ENCODE measurements at places on chromosomes 7 and 10.

DNA sequence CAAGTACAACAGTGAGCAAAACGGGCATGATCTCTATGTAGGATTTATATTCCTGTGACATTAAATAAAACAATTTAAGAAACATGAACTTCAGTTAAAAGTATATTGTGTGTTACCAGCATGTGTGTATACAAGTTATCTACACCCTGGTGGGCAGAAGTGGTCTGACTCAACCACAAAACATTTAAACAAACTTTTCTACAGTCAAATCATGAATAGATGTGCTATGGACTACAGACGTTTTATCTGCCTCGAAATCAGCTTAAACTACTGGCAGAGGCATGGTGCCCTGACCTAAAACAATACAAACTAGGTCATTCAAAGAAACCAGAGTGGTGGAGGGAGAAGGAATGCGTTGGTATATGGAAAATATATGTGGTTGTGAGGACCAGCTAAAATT, 3.6 kb downstream of the ARL3 start:
- no peak for DNase-seq

- no peak for DNase-seq
Measured at GRCh38 chr10:21584834-21585530, 51.0 kb downstream of the MLLT10 start.

GRCh38 chr10:100747456-100748230, 2.3 kb downstream of the PAX2 start:
- DNase-seq: no peak

DNA sequence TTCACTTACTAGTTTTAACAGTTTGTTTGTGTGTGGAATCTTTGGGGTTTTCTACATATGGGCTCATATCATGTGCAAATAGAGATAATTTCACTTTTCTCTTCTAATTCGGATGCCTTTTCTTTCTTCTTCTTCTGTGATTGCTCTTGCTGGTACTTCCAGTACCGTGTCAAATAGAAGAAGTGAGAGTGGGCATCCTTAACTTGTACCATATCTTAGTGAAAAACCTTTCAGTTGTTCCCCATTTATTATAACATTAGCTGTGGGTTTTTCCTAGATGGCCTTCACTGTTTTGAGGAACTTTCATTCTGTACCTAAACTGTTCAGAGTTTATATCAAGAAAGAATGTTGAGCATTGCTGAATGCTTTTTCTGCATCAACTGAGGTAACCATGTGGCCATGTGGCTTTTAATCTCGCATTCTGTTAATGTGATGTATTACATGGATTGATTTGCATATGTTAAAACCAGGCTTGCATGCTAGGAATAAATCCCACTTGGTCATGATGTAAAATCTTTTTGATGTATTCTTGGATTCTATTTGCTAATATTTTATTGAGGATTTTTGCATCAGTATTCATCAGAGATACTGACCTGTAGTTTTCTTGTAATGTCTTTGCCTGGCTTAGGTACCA, 78.7 kb downstream of the FAM107B start:
- DNase-seq: no peak

DNA sequence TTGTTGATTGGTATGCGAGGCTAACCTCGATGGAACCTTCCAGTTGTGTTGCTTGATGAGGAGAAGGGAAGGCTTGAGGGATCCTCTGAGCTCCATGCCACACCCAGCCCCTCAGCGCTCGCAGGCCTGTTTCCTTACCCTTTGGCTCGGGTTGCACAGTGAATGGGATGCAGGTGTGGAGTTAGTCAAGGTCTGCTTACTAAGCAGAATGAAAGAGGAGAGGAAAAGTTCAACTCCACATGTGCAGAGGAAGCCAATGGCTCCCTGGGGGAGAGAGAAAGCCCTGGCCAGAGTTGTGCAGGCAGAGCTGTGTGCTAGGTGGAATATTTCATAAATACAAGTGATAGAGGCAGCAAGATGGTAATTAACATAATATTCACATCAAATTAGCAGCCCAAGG, 85.5 kb downstream of the JCAD start:
- no peak for DNase-seq

DNA sequence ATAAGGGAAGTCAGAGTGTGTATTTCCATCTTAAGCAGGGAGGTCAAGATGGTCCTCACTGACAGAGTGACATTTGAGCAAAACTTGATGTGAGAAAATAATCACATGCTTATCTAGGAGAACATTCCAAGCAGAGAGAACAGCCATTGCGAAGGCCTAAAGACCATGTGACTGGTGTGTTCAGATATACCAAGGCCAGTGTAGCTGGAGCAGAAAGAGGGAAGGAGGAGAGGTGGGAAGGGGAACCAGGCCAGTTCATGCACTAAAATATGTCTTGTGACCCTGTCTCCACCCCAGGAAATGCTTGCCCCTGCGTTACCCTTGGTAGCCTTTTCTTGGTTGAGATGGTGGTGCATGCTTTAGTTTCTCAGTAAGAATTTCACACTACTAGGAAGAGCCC, 77.4 kb downstream of the CACNB2 start:
- DNase-seq: no peak
